Pulmonary artery endothelial cell (primary cell): ENCODE measurements at places on chromosomes 1 and 21. TPM values are rescaled to one million over a fixed set of nuclear protein-coding genes. Genes with fewer than 3 reads are reported as not detected.

Gene G0S2
- 2.0 and 16.0 TPM in 2 replicates for total RNA-seq

Gene C1orf115
- total RNA-seq: 34.1 and 35.1 TPM in 2 replicates

Gene OR6N1
- not detected in 2 replicates for total RNA-seq

GRCh38 chr1:208917281-208917680, 666.2 kb upstream of the CAMK1G start:
- DNase-seq: no peak

DNA sequence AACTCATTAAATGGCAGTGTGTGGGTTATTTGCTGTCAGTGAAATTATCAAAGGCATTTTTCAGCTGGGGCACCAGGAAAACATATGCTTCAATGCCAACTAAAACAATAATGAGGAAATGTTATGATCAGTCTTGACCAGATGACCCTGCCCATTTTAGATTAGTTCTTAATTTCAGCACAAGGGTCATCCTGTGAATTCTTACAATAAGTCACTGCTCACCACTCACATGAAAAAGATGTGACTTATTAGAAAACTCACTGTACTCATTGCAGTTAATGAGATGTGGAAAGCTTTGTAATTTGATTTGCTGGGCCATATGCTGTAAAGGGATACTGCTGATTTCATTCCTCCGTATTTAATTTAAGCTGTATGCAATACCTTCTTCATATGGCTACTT, 178.5 kb upstream of the LMO4 start:
- no peak for DNase-seq

- no peak for DNase-seq
These were observed 238.1 kb downstream of the LRRC40 start for GRCh38 chr1:69967245-69967766.

GRCh38 chr21:39187141-39187540, 3.9 kb upstream of the PSMG1 start:
- DNase-seq: no peak

DNA sequence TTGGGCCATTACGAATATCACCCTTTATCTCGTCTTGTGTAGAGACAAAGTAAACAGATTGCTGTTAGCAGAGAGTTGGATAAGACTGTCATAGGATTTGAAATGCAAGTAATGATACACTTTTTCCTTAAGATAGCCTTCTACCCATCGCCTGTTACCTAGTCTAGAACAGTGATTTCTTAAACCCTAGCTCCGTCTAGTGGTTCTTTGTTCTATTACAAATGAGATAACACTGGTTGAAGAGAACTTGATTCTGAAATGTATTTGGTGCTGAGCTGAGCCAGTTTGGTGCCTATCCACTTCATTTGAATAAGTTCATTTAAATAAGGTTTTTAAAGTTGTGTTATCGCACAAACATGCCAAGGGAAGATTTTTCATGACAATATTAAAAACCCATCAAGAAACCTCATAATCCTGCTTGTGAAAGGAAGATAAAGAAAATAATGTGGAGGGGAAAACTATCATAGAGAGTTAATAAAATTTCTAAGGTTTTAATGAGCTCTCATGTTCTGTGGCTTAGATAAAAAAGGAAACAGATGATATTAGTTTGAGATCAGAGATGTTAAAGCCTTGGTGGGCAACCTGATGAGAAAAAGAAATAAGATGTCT, 1.5 kb upstream of the KCNH1 start:
- DNase-seq: no peak

DNA sequence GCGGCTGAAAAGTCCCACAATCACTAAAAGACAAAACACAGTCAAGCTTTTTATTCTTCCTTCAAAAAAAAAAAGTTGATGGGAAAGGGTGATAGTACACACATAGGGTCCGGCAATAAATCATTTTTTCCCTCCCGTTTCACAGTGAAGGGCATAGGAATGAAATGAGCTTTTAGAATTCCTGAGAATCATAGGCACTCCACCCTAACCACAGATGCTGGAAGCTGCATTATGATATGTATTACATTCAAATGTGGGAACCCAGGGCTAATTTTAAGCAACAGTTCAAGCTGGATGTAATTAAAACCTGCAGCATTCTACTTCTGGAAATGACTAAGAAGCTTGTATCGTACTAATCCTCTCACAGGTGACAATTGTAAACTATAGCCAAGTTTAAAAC, 75.7 kb upstream of the KCNJ15 start:
- no peak for DNase-seq

DNA sequence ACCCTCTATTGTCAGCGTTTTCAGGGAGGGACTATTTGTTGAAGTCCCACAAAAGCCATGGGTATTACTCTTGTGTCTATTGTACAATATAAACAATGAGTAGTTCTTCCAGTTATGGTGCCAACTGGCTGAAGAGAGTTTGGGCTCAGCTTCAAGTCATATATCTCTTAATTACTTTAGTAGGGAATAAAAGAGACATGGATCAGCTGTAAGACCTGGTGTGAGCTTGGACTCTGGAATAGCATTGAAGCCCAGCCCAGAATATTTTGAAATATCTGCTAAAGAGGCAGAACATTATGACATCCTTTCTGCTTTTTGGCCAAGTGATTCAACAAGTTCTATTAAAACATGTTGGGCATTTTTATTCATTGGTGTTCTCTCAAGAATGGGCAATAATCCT, 224.9 kb downstream of the BACH1 start:
- DNase-seq: no peak

DNA sequence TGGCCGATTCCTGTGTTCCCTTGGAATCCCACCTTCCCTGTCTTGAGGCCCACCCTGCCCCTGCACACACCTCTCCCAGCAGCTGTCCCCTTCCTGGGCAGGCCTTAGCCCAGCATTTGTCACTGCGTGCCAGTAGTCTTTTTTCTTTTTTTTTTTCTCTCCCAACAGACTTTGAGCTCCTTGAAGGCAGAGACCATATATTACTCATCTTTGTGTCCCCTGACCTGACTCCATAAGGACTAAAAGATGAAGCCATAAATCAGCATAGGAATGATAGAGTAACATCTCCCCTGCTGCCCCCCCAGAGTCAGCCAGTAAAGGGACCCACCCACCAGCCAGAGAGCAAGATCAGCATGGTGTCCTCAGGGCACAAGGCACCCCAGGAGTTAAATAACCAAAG, 27.4 kb downstream of the PIGM start:
- no peak for DNase-seq
